Anterior cingulate cortex (tissue), 58 donors: ENCODE measurements at places on chromosomes 16 and 17.

GRCh38 chr17:37698132-37698910 is 46.5 kb downstream of the HNF1B start:
- DNase-seq = no peak

GRCh38 chr17:59347975-59348391 is 16.5 kb downstream of the YPEL2 start:
- no peak for DNase-seq

GRCh38 chr16:28931801-28932225 is at the start of gene CD19:
Gene CD19, plus strand, starts transcription at chr16:28931971. Its CDS starts 30 bp downstream, at chr16:28932001.
- no peak for DNase-seq

- no peak for DNase-seq
These were observed 15.8 kb downstream of the COPRS start for GRCh38 chr17:31843070-31843745.

DNA sequence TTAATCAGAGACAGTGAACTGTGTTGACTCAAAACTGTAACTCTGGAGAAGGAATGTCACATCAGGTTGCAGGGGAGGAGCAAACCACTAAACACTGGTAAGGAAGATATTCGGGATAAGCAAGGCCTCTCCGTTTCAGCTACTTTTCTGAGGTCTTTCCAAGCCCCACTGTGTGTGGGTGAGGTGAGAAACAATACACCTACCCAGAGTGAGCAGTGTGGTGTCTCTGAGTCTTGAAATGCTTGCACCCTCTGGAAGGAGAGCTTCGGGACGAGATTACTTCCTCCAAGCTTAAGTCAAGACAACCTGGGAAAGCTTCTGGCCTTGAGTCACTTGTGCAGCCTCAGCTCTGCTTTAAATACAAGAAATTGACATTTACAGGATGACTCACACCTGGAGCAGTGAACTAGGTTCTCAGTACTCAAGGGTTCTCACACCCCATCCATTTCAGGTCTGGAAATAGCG is 2.5 kb upstream of the MAP3K14 start:
- DNase-seq = no peak
